ENCODE measurements at places on chromosomes 13 and 19.

GRCh38 chr19:49556412-49557398 lies 23.7 kb downstream of the NOSIP start:
- no peak for DNase-seq

- no peak for DNase-seq
Measured at GRCh38 chr13:45051315-45051714, 62.0 kb downstream of the GPALPP1 start.

GRCh38 chr19:2033825-2034159 lies 17.3 kb downstream of the MKNK2 start:
- no peak for DNase-seq

GRCh38 chr19:10811391-10812111 lies 24.5 kb downstream of the TMED1 start:
- DNase-seq = no peak

GRCh38 chr19:2494084-2494446 lies 18.1 kb downstream of the GADD45B start:
- no peak for DNase-seq
